Activated T-cell treated with anti-CD3 and anti-CD28 coated beads, Interleukin-2, amount 50 U/mL, for 24 hours (primary cell): ENCODE measurements at places on chromosomes 1 and 21.
A peak's percentile ranks its signal among the peaks of the same experiment; 100 is the strongest.

DNA sequence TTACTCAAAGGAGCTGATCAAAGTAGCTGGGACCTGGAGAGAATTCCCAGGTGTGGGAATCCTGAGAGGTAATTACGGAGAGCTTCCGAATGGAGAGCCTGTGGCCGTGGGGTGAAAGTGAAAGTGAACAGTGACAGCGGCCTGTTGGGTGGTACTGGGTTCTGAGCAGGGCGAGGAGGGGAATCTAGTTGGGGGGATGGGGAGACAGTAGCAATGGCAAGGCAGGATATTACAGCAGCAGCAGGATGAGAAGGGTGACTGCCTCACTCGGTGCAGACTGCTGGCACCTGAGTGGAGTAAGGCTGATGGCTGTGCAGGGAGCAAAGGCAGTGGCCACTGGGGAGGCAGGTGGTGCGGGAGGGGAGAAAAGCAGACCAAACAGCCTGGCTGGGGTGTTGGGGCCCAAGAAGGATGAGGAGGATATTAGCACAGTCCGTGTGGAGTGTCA is 70.3 kb upstream of the PRDX6 start:
- no peak for DNase-seq

GRCh38 chr1:41169799-41170180 is 72.3 kb downstream of the SCMH1 start:
- no peak for DNase-seq

GRCh38 chr1:7967196-7967595 is 5.7 kb downstream of the PARK7 start:
- no peak for DNase-seq

DNA sequence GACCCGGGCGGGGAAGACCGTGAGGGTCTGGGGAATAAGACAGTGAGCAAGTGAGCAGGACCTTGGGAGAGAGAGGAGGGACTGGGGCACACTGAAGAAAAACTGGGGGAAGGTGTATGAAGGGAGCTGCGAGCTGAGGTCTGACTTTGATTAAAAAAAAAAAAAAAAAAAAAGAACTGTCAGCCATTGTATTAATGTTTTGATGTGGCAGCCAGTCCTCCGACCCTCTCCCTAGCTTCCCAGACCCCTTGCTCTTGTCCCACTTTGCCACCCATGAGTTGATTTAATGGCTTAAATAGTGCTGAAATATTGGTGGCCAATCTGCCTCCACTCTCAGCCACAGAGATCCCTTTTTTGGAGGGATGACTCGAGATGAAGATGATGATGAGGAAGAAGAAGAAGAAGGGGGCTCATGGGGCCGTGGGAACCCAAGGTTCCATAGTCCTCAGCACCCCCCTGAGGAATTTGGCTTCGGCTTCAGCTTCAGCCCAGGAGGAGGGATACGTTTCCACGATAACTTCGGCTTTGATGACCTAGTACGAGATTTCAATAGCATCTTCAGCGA is 652 bp downstream of the HAX1 start:
- no peak for DNase-seq

- DNase-seq, result no peak
These were observed 84.7 kb downstream of the HHIPL2 start for GRCh38 chr1:222463059-222463730.

DNA sequence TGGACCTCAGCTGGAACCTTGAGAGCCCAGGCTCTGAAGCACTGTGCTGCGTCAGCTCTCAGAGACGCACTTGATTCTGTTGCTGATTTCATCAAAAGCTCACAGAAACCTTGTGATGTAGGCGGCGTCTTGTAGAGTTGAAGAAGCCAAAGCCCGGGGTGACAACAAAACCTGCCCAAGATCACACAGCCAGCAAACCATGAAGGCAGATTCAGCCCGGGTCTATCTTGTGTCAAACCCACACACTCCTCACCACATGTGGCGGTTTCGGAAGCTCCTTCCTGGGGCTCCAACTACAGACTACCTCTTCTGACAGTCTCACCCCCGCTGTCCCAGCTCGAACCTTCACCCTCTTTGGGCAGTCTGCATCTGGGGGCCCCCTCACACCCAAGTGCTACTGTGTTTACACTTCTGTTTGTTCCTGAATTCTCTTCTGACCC is 50.4 kb downstream of the TENT5C start:
- peak; percentile 78 for DNase-seq

DNA sequence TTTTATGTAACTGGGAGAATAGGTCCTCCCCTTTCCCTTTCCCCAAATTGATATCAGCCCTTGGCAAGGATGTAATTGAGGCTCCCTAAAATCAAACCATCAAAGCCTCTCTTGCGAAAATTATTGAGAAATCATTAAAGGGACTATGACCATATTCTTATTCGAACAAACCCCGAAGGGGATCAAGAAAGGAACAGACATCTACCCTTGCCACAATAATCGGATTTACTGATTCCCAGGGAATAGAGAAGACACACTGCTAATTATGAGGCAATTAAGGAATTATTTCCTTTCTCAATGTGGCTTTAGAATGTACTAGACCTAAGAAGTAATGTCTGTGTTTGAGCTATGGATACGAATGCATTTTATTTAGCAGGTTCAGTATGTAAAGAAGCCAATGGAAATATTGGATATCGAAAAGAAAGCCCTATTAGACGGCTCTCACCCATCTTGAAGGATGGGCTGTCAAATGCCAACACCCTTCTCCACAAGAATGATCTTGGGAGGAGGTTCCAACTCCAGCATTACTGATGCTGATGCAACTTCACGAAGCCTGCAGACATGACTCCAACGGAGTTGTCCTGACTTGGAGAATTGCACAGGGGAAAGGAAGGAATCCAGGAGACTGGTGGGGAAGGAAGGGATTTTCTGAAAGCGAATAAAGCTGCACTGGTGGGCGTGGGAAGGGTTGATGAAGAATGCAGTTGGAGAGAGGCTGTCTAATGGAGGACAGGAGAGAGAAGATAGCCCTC is 11.6 kb upstream of the PTPRF start:
- DNase-seq, result no peak

DNA sequence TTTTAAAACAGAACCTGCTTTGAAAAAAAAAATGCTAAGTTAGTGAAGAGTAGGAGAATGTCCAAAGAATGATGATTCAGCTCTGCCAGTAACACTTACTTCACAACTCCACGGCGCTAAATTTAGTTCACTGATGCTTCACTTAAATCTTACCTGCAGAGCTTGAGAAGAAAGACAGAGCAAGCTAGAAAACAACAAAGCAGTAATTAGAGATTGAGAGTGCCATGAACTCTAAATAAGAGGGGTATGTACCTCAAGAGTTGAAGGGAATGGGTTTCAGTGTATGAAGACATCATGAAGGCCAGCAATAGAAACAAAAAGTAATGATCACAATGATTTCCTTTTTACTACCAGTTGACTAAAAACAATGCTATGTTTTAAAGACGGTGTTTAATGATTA is 32.8 kb downstream of the EPRS1 start:
- no peak for DNase-seq

- peak; percentile 44 for DNase-seq
These were observed 76.5 kb downstream of the VWA5B1 start for GRCh38 chr1:20367116-20367585.

GRCh38 chr1:55211863-55212262 is 3.3 kb downstream of the USP24 start:
- no peak for DNase-seq

GRCh38 chr1:156162430-156163037 is 9.1 kb downstream of the SEMA4A start:
- DNase-seq, result no peak

- DNase-seq, result no peak
These were observed 103.8 kb downstream of the POFUT2 start for GRCh38 chr21:45183852-45184251.

GRCh38 chr1:205049479-205049878 is 6.5 kb downstream of the CNTN2 start:
- no peak for DNase-seq
